ENCODE measurements at places on chromosomes 3 and 15. TPM values are rescaled to one million over a fixed set of nuclear protein-coding genes. Genes with fewer than 3 reads are reported as not detected.
A peak's percentile ranks its signal among the peaks of the same experiment; 100 is the strongest.

DNA sequence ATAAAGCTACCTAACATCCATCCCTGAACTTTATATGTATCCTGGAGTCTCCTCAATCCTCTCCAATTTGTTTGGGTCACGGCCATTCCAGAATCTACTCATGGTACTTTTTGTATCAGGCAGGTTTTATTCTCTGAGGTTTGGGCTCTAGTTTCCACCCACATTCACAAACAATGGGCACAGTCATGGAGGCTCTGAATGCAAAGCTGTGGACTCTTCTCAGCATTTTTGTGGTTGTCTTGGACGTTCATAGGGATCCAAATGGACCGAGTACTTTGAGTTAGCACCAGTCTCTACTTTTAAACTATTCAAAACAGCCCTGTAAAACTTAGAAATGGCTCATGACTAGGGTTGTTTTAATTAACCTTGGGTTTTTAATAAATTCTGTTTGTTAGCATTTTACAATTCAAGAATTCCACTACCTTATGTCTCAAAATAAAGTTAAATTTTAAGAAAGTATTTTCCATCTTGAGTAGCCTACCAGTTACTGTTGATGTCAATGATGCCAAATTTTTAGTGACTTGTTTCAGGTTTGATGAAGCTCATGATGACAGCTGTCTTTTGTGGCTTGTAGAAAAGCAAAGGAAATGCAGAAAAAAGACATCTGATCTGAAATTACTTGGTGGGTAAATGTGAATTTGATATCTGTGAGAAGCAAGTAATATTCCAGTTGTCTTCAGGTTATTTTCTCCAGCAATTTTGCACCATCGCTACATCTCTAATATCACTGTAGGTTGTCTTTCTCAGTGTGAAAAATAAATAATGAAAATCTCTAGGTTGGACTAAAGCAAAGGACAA, 275.7 kb upstream of the THBS1 start:
- no peak for DNase-seq

- no peak for DNase-seq
Measured at GRCh38 chr3:10290481-10291176, 2.1 kb downstream of the GHRL start.

DNA sequence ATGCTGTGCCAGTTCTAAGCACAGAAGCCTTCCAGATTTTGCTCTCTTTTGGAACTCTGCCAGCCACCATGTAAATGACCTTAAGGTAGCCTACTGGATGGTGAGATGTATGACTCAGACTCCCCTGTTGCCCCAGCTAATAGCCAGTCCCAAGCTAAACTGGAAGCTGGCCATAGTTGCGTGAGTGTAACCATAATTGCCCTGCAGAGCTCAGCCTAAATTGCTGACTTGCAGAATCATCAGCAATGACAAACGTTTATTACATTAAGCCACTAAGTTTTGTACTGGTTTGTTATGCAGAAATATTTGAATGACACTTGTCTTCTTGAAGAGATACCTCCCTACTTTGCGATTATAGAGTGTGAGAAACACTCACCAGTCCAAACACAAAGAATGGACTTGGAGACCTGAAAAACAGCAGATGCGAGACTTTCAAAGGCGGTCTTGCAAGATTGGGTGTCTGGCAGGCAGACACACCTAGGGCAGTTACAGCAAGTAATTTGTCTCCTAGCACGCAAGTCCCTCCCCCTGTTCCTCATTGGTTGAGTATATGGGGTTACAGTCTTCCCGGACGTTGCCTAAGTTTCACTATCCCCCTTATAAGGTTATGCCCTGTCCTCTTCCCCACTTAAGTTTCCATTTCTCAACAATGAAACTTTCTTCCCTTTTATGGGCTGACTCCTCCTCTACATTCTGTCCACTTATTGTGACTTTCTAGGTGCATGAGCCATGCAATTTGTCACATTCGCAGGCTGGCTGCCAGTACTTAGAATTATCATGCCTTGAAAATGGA, 83.6 kb upstream of the XCR1 start:
- DNase-seq: no peak

FOXL2NB gene
- total RNA-seq: not detected

- no peak for DNase-seq
Measured at GRCh38 chr15:40053831-40054604, 15.0 kb upstream of the SRP14 start.

DNA sequence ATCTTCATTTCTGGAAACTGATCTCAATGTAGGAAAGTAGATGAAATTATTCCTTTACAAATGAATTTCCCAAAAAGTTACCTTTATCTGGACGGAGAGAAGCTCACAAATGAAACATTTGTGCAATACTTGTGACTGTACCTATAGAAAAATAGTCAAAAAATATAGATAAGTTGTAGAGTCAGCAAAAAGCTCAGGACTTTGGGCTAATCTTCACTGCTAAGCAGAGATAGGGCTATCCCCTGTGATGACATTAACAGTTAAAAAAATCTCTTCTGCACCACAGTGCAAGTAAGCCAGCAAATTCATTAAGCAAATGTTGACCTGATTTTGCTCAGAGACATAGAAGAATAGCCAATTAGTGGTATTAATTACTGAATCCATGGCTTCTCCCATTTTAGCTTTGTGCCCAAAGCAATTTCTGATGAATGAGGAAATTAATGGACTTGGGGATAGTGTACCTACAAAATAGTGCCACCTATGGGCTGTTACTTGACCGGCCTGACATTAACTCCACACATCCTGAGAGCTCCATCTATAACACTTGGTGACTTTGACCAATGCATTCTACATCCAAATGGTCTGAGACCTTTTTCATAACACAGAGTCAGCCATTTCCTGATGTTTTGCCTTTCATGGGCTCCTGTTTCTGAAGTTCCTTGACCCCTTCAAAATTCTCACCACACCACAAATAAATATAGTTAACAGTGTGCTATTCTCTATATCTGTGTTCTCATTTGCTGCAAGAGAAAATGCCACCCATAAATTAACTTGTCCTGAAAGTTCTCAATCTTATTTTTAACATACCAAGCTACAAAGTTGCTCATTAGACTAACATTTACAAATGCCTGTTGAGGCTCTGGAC, 105.0 kb downstream of the SSR3 start:
- DNase-seq: no peak

- DNase-seq: no peak
Measured at GRCh38 chr3:79236496-79236895, 531.3 kb downstream of the ROBO1 start.

B4GALT4 gene
- total RNA-seq: 20.1 TPM

DNA sequence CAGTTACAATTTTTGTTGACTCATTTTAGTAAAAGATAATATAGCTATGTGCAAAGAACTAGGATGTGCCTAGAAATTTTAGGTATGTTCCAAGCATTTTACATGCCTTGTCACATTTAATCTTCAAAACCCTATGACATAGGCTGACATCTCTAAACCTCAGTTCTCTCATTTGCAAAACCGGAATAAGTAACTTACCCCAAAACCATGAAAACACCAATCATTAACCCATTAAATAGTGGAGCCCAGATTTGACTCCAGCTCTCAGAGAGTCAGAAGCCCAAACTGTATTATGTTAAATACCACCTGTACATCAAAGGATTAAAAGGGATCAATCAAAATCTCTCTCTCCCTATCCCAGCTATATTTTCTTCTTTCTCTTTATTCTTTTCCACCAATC, 36.6 kb downstream of the GSK3B start:
- no peak for DNase-seq

DNA sequence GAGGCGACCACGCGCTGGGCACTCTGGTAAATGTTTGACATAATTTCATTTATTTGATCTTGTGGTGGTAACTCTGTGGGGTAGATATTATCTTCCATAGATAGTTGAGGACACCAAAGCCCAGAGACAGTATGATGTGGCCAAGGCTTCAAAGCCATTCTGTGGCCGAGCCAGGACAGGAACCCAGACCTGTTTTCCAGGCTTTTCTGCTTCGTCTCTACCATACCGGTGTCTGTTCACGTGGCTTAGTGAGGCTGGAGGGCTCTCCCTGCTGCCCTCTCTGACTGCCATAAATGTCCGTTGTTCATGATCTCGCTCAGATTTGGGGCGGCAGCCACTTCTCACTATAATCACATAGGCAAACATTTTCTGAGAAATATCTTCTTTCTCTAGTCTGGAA, 134.7 kb downstream of the PEX5L start:
- no peak for DNase-seq

GRCh38 chr3:38576131-38576525, 73.4 kb downstream of the SCN5A start:
- no peak for DNase-seq

GRCh38 chr3:23170291-23170690, 32.8 kb upstream of the UBE2E2 start:
- DNase-seq: no peak

- no peak for DNase-seq
Measured at GRCh38 chr3:180319461-180319860, 282.5 kb upstream of the TTC14 start.

DNA sequence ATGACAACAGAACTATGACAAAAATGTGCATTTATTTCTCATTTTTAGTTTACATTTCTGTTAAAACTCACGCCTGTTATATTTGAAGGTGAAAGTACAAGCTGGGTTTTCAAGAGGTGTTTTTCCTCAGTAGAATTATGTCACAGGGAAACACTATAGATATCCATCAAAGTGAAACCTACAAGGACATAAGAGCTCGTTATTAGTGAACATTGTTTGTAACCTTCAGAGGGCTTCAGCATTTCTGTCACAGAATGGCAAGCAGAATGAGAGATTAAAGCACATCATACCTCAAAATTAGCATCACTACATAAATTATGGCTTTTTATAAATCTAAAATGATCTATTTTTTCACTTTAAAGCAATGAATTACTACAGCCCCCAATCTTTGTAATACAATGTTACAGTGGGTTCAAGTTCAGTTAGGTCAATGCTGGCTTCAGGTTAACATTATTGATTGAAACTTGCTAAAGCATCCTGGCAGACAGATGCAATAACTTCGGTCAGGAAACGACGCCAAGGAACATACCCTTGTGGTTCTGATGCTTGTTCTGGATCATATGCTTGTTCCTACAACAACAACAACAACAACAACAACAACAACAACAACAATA, 405.6 kb downstream of the CADM2 start:
- no peak for DNase-seq

EFHB gene
- total RNA-seq: 0.26 TPM

- no peak for DNase-seq
Measured at GRCh38 chr3:155701882-155702465, 42.9 kb downstream of the PLCH1 start.

DNA sequence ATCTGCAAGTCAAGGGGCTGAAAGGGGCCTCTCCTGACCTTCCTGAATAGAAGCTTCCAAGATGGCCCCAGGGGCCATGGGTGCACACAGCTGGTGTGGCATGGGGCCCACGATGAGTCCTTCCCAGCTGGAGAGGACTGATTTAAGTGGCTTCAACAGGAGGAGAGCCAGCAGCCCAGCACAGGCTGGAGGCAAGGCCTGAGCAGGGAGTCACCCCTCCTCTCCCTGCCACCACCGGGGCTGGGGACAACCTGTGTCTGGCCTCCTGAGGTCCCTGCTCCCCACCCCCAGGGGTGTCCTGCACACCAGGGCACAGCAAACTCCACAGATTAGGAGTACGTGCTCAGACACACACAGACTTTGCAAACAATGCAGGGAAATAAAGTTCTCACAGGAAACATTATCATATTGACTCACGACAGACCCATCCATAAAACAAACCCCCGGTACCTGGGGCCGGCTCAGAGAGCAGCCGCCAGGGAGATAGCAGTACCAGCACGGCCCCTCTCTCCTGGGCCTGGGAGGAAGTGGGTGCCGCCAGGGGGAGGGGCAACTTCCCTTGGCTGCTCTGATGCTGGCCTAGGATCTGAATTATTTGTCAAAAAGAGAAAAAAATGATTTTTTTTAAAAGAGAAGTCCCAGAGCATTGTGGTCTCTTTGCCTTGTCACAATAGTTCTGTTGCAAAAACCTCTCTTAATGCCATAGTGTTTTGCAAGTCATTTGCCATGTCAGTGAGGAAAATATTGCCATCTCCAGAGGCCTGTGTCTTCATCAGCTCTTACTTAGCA, 21.9 kb upstream of the TSEN2 start:
- DNase-seq: no peak

DNA sequence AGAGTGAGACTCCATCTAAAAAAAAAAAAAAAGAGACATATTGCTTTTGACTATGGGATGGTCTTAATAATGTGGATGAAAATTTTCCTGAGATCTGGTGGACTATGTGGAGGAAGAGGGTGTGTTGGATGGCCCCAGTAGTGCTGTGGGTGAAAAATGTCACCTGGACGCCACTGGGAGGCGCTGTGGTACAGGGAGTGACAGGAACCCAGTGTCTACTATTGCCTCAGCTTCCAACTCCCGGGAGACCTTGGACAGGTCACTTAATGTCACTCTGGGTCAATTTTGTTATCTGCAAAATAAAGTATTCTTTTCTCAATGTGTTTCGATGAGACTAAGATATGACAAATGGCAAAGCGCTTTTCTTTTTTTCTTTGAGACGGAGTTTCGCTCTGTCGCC, 27.7 kb upstream of the DCP1A start:
- peak; percentile 59 for DNase-seq

DNA sequence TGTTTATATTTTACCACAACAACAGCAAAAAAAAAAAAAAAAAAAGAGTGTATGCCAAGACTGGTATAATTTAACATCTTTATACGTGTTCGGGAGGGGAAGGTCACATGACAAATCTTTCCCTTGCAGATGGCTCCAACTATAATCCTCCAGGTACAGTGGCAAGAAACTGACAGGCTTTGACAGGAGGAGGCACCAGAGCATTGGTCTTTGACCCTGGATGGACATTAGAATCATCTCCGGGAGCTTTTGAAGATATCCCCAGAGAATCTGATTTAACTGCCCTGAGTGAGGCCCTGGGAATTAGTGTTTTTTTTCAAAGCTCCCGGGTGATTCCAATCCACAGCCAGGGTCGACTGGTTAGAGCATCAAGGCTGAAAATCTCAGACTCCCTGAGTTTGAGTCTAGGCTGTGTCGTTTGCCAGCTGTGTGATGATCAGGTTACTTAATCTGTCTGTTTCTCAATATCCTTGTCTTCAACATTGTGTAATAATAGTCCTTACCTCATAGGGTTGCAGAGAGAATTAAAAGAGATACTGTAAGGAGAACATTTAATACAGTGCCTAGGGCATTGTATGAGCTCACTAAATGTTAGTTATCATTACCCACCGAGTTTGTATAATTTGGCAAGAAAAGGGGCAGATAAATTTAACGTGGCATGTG, 8.9 kb upstream of the SEMA5B start:
- DNase-seq: no peak
